ENCODE measurements at places on chromosomes 6 and 20.

DNA sequence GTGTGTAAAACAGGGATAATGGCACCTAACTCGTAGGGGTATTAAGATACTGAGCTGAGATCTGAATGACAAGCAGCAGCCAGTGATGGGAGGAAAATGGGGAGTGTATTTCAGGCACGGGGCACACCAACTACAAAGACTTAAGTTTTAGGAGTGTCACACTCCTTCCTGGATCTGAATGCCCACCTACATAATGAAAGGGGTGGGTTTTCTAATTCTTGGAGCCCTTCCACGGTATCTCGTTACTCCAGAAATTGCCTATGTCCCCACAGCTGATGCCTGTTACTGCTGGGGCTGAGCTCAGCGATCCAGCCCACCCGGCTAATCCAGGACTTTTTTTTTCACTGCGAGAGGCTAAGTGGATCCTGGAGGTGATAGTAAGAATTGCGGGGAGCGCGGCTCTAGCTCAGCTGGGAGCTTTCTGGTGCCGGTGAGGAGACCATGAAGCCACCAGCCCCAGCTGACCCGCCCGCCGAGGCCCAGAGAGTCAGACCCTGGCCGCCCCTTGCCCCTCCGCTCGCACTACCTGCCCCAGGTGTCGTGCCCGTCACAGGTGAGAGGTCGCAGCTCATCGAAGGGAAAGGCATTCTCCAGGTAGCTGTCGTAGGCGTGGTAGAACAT is 727 bp downstream of the EDEM2 start:
- DNase-seq: no peak

GRCh38 chr6:150078788-150079187 is 9.9 kb upstream of the ULBP3 start:
- no peak for DNase-seq

DNA sequence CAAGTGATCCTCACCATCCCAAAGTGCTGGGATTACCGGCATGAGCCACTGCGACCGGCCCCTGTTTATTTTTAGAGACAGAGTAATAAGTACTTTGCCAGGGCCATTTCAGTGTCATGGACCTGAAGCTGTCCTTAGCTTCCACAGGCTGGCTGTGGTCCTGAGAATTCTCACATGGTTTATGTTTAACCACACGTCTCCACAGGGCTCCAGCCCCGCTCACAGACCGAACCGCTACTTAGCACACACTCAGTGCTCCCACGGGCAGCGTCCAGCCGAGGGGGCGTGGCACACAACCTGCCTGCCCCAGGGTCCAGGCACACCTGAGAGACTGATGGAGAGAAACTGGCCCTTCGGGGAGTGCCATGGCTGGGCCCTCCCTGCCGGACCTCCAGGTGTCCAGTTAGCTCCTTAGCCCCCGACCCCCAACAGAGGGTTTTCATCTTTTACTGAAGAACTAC is 11.7 kb downstream of the ACSS1 start:
- DNase-seq: no peak

- DNase-seq: no peak
These were observed 188.3 kb upstream of the KCNG1 start for GRCh38 chr20:51211191-51211590.

GRCh38 chr6:89084954-89085353 is 4.4 kb downstream of the PNRC1 start:
- DNase-seq: no peak

DNA sequence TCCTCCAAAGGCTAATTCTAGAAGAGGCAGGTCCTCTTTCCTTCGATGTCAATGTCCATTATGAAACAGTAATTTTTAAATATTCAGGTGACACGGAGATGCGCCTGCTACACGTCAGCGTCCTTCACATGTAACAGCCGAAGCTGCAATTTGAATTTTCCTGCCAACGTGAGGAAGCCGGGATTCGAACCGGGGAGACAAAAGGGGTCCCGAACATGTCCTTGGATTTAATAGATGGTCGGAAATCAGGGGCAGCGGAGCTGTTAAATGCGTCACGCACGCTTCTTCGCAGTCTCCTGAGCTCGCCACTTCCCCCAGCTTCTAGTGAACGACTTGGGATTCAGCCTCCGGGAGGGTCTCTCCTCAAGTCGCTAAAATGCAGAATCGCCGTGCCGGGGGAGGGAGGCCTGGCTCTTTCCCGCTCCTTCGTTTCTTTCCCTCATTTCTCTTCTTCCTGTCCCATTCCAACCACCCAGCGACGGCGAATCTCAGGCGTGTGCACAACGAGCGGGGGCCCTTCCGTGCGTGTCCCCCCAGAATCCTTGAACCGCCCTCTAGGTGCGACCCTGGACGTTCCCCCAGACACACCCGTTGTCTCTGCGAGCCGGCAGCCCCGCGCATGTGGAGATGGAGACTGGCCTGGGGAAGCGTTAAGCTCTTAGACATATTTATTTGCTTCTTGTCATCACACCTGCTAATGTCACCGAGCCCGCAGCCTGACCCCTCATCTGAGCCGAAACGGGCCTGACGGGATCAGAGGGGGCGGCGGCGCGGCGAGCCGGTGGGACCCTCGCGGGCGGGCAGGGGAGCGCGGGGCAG is 1.3 kb upstream of the FOXC1 start:
- peak; percentile 31 for DNase-seq

DNA sequence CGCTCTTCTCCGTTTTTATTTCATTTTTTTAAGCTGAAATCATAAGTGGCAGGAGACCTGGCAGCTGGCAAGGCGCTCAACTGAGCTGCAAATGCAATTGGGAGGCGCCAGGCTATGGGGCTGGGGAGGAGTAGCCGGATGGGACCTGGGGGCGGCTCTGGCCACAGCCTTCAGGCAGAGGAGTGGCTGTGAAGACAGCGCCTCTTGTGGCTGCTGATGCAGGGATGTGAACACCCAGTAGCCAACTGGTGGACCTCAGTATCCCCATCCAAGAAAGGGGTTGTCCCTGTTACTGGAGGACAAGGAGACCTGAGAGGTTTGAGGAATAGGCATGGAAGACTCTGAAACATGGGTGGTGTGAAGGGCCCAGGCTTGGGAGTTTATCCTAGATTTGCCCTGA is 12.6 kb downstream of the KCNK17 start:
- DNase-seq: no peak

DNA sequence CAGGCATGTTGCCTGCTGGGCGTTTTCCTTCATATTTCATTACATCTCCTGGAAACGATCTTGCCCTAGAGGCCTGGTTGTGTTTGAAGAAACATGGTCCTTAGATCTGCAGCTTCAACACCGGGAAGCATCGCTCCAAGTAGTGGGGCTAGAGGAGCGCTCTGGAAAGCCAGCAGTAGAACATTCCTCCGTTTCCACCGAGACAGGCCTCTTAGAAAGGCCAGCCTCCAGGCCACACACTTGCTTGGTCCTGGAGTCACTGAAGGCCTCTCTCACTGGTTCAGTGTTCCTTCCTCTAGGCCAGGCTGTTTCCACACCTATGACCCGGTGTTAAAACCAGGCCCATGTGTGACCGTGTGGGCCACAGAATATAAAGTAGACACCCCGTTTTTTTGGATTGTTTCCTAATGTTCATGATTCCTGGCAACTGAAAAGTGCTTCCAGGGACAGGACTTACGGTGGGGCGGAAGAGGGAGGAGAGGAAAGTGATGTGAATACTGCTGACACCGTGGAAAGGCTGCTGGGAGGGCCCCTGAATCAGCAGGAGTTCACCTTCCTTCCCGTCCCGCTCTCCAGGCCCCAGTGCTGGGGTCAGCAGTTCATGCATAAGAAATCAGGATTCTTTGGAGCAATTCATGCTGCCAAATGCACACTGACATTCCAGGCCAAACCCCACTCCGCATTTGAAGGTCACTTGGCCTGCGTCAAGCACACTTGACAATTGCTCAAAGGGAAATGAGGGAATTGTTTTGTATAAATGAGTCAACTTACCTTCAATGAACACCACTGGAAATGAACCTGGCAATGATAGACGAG is 83.8 kb downstream of the IYD start:
- DNase-seq: no peak

- DNase-seq: no peak
These were observed 4.9 kb upstream of the LRRN4 start for GRCh38 chr20:6058684-6059295.

DNA sequence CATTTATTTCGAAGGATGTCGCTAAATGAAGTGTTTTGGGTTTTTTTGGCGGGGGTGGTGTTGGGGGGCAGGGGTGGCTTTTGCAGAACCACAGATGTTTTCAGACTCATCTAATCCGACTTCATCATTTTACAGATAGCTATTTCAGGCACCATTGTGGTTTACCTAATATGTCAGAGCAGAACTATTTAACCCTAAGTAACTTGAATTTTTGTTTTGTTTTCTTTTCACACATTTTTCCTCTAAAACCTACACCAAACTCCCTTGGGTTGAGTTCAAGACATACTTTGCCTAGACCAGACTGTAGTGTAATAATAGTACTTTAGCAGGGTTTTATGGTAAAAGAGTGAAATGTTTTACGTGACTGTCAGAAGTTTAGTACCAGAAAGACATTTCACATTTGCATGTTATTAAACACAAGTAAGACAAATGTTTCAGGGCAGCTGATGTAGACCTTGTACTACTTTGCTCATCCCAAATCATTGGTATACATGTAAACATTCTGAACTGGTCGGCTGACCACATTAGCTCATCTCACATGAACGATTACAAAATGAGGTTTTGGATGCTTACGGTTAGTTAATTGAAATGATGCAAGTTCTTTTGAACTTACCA is 37.7 kb downstream of the MAP3K4 start:
- no peak for DNase-seq

DNA sequence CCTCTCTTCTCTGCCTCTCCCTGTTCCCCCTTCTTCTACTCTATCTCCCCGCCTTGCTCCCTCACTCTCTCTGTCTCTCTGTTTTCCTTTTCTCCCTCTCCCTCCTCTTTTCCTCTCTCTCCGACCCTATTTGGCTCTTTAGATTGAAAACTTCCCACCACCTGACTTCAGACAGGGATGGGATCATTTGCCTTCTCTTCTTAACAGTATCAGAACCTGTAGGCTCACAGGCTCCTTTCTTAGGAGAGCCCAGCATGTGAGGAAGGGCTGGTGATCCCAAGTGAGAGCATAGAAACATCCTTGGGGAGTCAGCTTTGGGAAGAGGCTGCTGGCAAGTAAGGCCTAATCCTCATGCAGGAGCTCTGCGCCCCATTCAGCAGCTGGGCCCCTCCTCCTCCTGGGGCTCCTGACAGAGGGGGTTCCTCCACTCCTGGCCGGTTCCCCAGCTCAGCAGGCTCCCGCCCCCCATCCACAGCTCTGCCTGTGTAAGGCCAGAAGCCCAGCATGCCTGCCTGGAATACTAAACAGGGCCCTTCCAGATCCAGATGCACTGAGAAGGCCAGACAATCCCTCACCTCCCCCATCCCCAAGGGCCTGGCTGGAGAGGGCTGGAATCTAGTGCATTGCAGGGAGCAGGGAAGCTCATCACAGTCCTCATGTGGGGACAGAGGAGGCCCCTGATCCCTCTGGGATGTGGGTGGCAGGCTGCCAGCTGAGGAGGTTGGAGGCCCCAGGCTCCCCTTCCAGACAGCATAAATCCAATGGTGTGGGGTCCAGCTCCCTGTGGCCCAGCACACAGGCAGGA is 93.4 kb downstream of the PTPRT start:
- DNase-seq: no peak

DNA sequence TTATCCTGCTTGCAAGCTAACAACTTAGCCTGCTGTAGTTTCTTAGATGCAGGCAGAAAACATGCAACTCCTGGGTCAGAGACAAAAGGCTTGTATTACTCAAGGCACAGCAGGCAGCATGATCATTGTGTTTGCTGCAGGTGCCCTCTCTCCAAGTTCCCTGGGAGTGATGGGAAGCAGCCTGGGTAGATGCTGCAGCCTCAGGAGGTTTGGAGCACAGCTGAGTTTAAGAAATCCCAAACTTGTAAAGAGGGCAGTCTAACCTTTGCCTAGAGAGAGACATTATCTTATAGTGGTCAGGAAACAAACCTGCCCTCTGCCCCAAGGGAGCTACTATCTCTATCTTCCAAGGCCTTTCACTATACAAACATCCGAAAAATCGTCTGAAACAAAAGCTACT is 61.1 kb downstream of the PFDN4 start:
- DNase-seq: no peak

DNA sequence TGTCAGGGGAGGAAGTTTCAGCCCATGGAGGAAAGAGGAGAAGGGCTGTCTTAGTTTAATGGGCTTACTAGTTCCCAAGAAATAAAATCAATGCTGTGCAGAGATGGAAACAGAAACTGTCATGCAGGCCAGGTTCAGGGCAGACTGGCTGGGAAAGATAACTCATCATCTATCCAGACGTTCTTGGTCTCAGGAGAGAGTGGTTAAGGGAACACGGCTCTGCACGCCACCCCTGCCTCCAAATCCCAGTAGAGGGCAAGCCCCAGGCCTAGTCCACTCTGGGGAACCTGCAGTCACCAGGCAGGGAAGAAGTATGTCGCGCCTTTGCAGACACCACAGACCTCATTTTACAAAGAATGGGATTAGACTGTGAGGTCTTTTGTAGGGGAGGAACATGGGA is 12.5 kb downstream of the ALDH8A1 start:
- no peak for DNase-seq

- no peak for DNase-seq
These were observed 938.1 kb upstream of the EPHA7 start for GRCh38 chr6:94357381-94357980.

DNA sequence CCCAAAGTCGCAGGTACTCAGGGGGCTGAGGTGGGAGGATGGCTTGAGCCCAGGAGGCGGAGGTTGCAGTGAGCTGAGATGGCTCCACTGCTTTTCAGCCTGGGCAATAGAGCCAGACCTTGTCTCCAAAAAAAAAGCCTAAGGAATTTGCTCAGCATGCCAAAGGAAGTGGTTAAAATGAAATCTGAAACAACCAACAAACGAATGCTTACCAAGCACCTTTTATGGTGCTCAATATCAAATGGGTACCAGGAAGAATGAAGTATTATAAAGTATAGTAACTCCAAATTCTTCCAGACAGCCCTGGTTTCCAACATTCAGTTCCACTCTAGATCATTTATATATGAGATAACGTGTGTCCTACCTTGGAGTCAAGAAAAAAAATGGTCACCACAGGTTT is 14.0 kb downstream of the GMDS start:
- no peak for DNase-seq

DNA sequence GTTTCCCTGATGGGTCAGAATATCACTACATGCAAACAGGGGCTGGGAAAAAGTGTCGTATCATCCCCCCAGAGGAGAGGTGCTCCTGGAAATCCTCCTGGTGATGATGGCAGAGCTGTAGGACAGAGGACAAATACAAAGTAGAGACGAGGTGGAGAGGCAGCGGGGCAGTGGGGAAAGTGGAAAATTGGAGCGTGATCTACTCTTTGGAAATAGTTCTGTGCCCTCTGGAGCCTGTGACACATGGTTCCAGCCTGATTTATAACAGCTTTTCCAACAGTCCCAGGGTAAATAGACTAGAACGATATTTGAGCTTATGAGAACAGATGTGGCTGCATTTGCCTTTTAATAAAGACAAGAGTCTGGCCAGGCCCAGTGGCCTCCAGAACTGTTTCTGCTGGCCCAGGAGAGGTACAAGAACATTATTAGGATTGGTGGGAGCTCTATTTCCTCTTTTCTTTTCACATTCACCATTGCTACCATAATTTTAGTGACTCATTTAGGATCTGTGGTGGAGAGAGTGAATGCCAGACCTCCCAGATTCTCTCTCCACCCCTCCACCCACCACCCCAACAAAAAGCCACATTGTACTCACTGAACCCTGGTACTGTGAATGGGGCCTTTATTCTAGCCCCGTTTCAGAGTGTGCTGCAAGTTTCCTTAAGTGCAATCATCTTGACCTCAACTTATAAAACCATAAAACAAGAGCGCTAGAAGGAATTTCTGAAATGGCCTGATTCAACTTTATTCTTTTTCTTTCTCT is 78.3 kb downstream of the BTBD3 start:
- DNase-seq: no peak

- no peak for DNase-seq
These were observed 482.5 kb downstream of the QKI start for GRCh38 chr6:163897030-163897429.
